ENCODE measurements at places on chromosomes 13 and 19. TPM values are rescaled to one million over a fixed set of nuclear protein-coding genes. Genes with fewer than 3 reads are reported as not detected.

DNA sequence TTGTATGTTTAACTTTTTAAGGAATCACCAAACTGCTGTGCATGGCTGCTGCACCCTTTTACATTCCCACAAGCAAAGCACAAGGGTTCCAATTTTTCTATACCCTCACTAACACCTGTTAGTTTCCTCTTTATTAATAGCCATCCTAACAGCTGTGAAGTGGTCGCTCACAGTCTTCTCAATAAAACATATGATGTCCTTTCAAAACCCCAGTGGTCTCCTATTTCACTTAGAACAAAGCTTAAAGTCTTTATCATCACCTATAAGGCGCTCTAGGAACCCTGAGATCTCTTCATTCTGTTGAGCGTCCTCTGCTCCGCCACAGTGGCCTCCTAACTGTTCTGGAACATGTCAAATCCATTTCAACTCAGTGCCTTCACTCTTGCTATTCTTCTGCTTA, 400.5 kb downstream of the KLF12 start:
- H3K4me1 ChIP-seq, result no peaks in the 10 kb centered on the region
- no peak for DNase-seq
- no peaks in the 10 kb centered on the region for H3K27me3 ChIP-seq
- no peak overlapping the region for H3K4me3 ChIP-seq

DNA sequence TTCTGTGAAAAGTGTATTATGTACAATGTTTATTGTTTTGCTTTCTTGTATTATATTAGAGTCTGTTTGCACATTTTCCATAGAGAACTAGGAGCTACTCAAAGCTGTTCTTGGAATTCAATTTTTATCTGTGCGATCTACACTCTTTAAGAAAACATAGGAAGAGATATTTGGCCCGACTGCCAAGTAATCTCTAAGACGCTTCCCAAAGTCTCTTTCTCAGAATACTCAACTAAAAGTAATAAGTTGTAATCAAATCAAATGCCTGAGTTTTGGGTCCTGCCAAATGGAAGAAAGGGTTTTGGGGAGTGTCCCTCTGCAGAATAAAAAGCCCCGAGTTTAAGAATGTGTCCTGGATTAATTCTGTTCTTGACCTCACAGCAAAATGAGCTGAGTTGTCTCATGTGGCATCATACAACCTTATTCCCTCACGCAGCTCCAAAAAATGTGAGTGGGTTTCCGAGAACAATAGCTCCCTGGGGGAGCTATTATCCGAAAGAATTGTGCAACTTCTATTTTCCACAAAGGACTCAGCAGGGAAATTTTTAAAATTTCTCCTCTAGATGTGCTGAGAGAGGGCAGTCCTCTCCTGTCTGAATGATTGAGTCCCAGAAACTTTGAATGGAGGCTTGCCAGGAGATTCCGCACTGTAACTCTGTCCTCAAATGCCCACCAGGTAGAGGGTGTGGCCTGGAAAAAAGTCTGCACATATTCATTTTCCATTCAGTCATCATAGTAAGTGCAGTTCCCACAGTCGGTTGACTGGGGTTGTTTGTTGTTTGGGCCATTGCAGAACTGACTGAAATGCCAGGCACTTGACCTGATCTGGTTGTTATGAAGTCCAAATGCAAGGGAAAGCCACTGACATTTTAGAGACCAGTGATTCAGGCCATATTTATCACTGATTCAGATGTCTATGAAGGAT, 280.0 kb upstream of the SOX21 start:
- H3K4me3 ChIP-seq, result no peak overlapping the region
- no peak for DNase-seq
- H3K27ac ChIP-seq, result no peak overlapping the region
- no peaks in the 10 kb centered on the region for H3K4me1 ChIP-seq
- H3K36me3 ChIP-seq, result no peaks in the 10 kb centered on the region
- H3K27me3 ChIP-seq, result peaks cover 5% of the 10 kb centered on the region

DNA sequence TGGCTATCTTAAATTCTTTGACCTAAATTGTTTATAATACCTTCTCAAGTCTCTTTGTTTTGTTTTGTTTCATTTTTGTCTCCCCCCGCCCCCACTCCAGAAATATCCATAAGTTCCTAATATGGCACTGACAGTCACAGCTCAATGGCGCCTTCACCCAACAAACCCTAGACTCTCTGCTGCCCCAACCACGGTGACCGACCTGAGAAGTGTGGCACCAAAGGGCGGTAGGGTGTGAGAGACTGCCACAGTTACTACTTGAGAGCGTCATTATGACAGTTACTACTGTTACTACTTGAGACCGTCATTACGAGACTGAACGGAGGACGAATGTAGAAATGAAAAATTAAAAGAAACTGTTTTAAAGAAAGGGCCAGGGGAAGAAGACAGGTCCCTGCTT, 34.4 kb upstream of the PSPC1 start:
- no peak overlapping the region for H3K27ac ChIP-seq
- H3K4me3 ChIP-seq, result no peak overlapping the region
- DNase-seq, result no peak
- H3K36me3 ChIP-seq, result no peaks in the 10 kb centered on the region
- no peaks in the 10 kb centered on the region for H3K27me3 ChIP-seq

GRCh38 chr13:21670006-21670882, 629 bp upstream of the FGF9 start:
- peak; percentile 62 for DNase-seq
- peaks cover 4% of the 10 kb centered on the region for H3K4me1 ChIP-seq
- H3K27me3 ChIP-seq, result no peaks in the 10 kb centered on the region
- peak overlapping the region; percentile 83 for H3K27ac ChIP-seq
- H3K4me3 ChIP-seq, result peak overlapping the region; percentile 36
- H3K36me3 ChIP-seq, result no peaks in the 10 kb centered on the region

- no peak overlapping the region for H3K27ac ChIP-seq
- DNase-seq, result no peak
- no peak overlapping the region for H3K4me3 ChIP-seq
- H3K36me3 ChIP-seq, result no peaks in the 10 kb centered on the region
- no peaks in the 10 kb centered on the region for H3K27me3 ChIP-seq
- H3K4me1 ChIP-seq, result no peaks in the 10 kb centered on the region
These were observed 2.5 kb upstream of the S1PR4 start for GRCh38 chr19:3175781-3176714.

DNA sequence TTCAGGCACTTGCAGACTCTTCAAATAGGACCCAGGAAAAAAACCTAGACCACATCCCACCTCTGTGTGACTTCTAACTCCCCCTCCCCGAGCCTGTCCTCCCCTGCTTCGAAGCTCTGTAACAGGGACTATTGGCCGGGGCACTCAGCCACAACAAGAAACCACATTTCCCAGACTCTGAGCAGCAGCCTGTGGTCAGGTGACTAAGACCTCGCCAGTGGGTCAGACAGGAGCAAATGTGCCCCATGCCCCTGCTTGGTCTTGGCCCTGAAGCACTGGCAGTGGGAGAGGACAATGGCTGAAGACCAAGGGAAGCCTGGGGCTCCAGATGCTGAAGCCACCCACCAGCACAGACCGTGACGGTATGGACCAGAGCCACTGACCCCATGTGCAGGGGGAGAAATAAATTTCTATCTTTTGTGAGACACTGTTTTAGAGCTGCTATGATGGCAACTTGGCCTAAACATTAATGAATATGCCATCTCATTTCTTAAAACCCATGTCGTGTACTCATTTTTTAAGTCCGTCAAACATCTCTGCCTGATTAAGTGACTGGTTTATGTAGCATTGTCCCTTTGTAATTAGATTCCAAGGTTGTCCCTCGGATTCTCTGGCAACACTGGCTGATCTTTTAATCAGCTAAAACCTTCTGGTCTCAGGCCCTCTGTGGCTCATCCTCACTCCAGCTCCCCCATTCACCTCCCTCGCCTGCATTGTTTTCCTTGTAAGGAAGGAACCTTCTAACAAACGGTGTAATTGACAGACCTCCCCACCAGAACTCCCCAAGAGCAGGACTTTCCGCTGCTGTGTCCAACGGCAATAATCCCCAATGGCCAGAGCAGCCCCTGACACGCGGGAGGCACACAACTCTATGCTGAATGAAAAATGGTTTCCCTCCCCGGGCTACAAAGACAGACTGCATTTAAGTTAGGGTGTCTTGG, 98.4 kb downstream of the STK24 start:
- peaks cover 56% of the 10 kb centered on the region for H3K4me1 ChIP-seq
- H3K4me3 ChIP-seq, result no peak overlapping the region
- no peak for DNase-seq
- H3K36me3 ChIP-seq, result no peaks in the 10 kb centered on the region

- no peaks in the 10 kb centered on the region for H3K36me3 ChIP-seq
- no peaks in the 10 kb centered on the region for H3K27me3 ChIP-seq
- H3K4me3 ChIP-seq, result no peak overlapping the region
- no peak overlapping the region for H3K27ac ChIP-seq
These were observed 5.6 kb downstream of the TBC1D17 start for GRCh38 chr19:49883094-49883493.

GRCh38 chr13:102839462-102839861, 6.4 kb upstream of the ERCC5 start:
- H3K36me3 ChIP-seq, result no peaks in the 10 kb centered on the region
- no peak for DNase-seq
- H3K4me3 ChIP-seq, result no peak overlapping the region
- H3K27me3 ChIP-seq, result no peaks in the 10 kb centered on the region

GRCh38 chr13:73303851-73304250, 245.0 kb downstream of the KLF5 start:
- H3K4me3 ChIP-seq, result no peak overlapping the region
- no peak for DNase-seq
- H3K27ac ChIP-seq, result no peak overlapping the region

GRCh38 chr19:39928357-39928725, 6.1 kb downstream of the FCGBP start:
- H3K27ac ChIP-seq, result no peak overlapping the region
- H3K4me1 ChIP-seq, result no peaks in the 10 kb centered on the region
- DNase-seq, result no peak

- H3K27me3 ChIP-seq, result no peaks in the 10 kb centered on the region
- H3K4me3 ChIP-seq, result no peak overlapping the region
- DNase-seq, result peak; percentile 70
- H3K36me3 ChIP-seq, result no peaks in the 10 kb centered on the region
These were observed 182.0 kb upstream of the SERP2 start for GRCh38 chr13:44191504-44192171.

GRCh38 chr13:53260594-53260993, 232.0 kb downstream of the OLFM4 start:
- no peak overlapping the region for H3K4me3 ChIP-seq
- no peak for DNase-seq
- no peaks in the 10 kb centered on the region for H3K4me1 ChIP-seq
- no peak overlapping the region for H3K27ac ChIP-seq

DNA sequence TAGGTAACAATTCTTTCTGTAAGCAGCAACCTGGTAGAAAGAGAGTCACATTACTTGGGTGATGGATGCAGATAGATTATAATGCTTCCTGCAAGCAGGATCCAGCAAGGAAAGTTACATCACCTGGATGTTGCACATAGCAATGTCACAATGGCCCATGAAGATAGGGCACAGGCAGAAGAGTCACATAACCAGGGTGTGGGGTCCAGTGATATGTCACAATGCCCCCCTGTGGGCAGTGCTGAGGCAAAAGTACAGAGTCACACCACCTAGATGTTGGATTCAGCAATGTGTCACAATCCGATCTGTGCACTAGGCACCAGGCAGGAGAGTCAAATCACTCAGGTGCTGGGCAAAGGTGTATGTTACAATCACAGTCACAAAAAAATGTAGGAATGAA, 4.0 kb upstream of the ZNF43 start:
- no peak overlapping the region for H3K27ac ChIP-seq
- H3K36me3 ChIP-seq, result no peaks in the 10 kb centered on the region
- peaks cover 16% of the 10 kb centered on the region for H3K4me1 ChIP-seq
- no peak overlapping the region for H3K4me3 ChIP-seq
- H3K27me3 ChIP-seq, result no peaks in the 10 kb centered on the region
- DNase-seq, result no peak

GRCh38 chr13:113534236-113534860, 43.8 kb upstream of the DCUN1D2 start:
- H3K4me1 ChIP-seq, result peaks cover 9% of the 10 kb centered on the region
- peak overlapping the region; percentile 84 for H3K27ac ChIP-seq
- no peaks in the 10 kb centered on the region for H3K27me3 ChIP-seq
- DNase-seq, result no peak
- H3K36me3 ChIP-seq, result peaks cover 13% of the 10 kb centered on the region

DNA sequence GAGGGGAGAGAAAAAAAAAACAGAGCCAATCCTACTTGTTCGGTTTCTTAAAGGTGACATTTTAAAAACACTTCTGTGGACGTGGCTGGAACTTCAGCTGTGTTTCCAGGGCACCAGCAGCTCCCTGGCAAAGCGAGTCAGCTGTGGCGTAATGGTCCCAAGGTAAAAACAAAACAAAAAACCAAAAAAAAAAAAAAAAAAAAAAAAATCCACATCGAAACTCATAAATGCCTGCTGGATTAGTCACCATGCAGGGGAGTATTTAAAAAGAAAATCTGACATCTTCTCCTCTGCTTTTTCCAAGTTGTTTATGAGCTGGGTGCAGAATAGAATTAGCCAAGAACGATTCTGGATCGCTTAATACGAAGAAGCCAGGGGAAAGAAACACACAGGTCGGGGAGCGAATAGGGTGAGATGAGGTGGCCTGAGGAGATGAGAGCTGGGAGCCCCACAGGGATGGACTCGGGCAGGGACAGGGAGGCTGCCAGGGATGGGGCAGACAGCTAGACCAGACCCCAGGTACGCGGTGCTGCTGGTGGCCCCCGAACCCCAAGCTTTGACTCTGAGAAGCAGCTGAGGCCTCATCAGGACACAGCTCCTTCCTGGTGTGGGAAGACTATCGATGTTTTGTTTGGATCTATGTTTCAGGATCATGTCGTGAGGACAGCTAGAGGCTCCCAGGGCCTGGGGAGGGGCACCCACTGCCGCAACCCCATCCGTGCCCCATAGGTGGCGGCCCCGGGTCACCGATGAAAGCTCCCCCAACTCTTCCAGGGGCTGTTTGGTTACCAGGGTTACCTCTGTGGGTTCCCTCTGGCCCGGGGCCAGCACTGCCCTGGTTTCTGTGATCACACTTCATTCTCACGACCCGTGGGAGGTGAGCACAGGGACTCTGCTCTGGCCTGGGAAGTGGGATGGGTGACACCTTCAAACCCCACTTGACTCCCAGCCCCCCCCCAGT, 3.1 kb upstream of the CTXN1 start:
- no peak overlapping the region for H3K4me3 ChIP-seq
- peaks cover 47% of the 10 kb centered on the region for H3K4me1 ChIP-seq
- peak overlapping the region; percentile 94 for H3K27ac ChIP-seq
- DNase-seq, result peak; percentile 83

OSCAR gene
- total RNA-seq, result 6.6 TPM

NALCN gene
- 2.3 TPM for total RNA-seq

PROZ gene
- not detected for total RNA-seq

TFDP1 gene
- total RNA-seq, result 24.6 TPM
